Panc1 (cell line): ENCODE measurements at places on chromosomes 1 and 21. TPM values are rescaled to one million over a fixed set of nuclear protein-coding genes. Genes with fewer than 3 reads are reported as not detected.
A peak's percentile ranks its signal among the peaks of the same experiment; 100 is the strongest.

Gene TCHHL1
- not detected for total RNA-seq

Gene USH2A
- not detected for total RNA-seq

Gene JTB
- total RNA-seq: 134 TPM

Gene UBE2U
- not detected for total RNA-seq

Gene WNT9A
- 26.5 TPM for total RNA-seq

Gene CD34
- total RNA-seq: 0.15 TPM

Gene RPL11
- total RNA-seq: 865 TPM

- DNase-seq: no peak
- H3K4me3 ChIP-seq: no peak overlapping the region
- H3K27me3 ChIP-seq: peaks cover 4% of the 10 kb centered on the region; the same call in 1 of the 2 replicates
- H3K27ac ChIP-seq: no peak overlapping the region
- no peaks in the 10 kb centered on the region for H3K4me1 ChIP-seq
- no peaks in the 10 kb centered on the region for H3K36me3 ChIP-seq
These were observed 88.5 kb upstream of the ACTRT2 start for GRCh38 chr1:2932671-2933350.

GRCh38 chr1:8281843-8282509 is 35.9 kb upstream of the SLC45A1 start:
- no peaks in the 10 kb centered on the region for H3K27me3 ChIP-seq
- H3K4me3 ChIP-seq: no peak overlapping the region
- peak overlapping the region; percentile 79 for H3K27ac ChIP-seq
- no peak for DNase-seq

DNA sequence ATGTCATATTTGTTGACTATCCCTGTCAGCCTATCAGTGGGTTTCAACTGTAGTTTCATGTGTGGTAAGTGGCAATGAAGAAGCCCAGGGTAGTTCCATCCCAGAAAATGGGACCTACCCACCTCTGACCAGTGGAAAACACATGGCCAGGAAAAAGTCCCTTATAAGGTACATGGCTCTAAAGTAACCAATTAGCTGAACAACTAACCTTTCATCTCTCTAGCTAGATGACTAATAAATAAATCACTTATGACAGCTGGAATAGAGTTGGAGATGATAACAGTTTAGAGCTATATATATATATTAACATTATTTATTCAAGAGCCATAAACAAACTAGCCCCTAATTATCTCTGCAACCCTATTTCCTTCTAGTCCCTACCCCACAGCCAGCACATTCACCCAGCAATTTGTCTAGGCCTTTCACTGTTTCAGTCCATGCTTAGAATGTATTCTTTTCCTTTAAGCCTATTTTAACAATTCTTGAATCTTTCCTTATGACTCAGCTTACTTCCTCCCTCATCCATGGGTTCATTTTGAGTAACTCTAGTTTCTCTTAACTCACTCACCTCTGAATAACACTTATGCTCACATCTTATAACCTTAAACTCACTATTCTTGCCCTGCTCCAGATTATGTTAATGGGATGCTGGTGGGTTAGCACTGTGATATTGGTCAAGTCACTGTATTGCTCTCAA is 83.7 kb downstream of the TNFSF18 start:
- H3K27me3 ChIP-seq: no peaks in the 10 kb centered on the region
- no peak overlapping the region for H3K4me3 ChIP-seq
- no peaks in the 10 kb centered on the region for H3K36me3 ChIP-seq

DNA sequence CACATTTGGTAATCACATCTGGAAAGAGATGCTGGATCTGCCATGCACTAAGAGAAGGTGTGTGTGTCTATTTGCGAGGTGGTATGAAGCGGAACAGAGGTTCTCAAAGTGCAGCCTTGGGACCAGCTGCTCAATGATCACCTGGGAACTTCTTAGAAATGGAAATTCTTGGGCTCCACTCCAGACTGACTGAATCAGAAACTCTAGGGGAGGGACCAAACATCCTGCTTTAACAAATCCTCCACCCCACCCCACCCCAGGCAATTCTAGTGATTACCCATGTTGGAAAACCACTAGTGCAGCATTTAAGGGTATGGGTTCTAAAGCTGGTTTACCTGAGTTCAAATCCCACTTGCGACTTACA is 143.9 kb upstream of the JUN start:
- no peak overlapping the region for H3K27ac ChIP-seq
- H3K36me3 ChIP-seq: no peaks in the 10 kb centered on the region
- no peaks in the 10 kb centered on the region for H3K27me3 ChIP-seq
- H3K4me3 ChIP-seq: no peak overlapping the region
- peaks cover 3% of the 10 kb centered on the region; the same call in 1 of the 2 replicates for H3K4me1 ChIP-seq

GRCh38 chr1:192474080-192474683 is 101.4 kb upstream of the RGS1 start:
- H3K27ac ChIP-seq: no peak overlapping the region
- H3K4me1 ChIP-seq: no peaks in the 10 kb centered on the region
- no peaks in the 10 kb centered on the region for H3K36me3 ChIP-seq
- H3K4me3 ChIP-seq: no peak overlapping the region
- H3K27me3 ChIP-seq: peaks cover 4% of the 10 kb centered on the region

DNA sequence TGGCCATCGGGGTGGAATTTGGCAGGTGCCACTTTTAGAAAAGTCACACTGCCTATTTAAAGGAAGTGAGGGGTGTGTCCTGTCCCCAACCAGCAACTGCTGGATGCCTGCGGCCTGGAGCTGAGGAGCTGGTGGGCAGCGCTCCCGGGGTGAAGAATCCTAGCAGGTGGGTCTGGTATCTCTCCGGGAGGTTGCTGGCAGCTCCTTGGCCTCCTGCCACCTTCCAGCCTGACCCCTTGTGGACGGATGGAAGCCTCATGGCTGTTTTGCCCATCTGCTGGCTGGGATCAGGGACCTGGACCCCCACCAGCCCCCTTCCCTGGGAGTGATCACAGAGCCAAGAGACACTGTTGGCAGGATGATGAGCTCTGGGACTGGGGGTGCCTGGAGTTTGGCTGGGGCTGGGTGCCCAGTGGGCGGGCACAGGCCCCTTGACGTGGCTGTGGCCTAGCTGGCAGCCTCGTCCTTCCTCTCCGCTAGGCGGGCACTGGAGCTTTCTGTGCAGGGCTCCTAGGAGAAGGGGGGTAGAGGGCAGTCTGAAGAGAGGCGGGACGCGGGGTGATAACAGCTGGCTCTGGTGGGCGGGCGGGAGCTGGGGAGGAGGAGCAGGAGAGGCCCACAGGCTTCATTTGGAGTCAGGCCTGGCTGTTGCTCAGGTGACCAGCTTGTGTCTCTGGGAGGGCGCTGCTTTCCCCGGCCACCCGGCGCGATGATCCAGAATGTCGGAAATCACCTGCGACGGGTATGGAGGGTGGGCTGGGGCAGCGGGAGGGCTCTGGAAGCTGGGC is at the start of gene ACOT11:
Gene ACOT11, plus strand, starts transcription at position 628 of the 788 bp plus-strand sequence. Its CDS starts 82 bp downstream, at position 710.
- no peaks in the 10 kb centered on the region for H3K36me3 ChIP-seq
- DNase-seq: no peak
- no peak within 1 kb of the TSS for H3K4me3 ChIP-seq
- no peak within 1 kb of the TSS for H3K27ac ChIP-seq
- H3K4me1 ChIP-seq: no peaks in the 10 kb centered on the region

- DNase-seq: no peak
- no peaks in the 10 kb centered on the region for H3K27me3 ChIP-seq
- H3K36me3 ChIP-seq: no peaks in the 10 kb centered on the region
- no peak overlapping the region for H3K4me3 ChIP-seq
- no peaks in the 10 kb centered on the region for H3K4me1 ChIP-seq
These were observed 54.1 kb downstream of the RUNX1 start for GRCh38 chr21:34994766-34995631.

GRCh38 chr1:41532206-41532975 is 47.9 kb upstream of the EDN2 start:
- H3K4me3 ChIP-seq: no peak overlapping the region
- H3K4me1 ChIP-seq: no peaks in the 10 kb centered on the region
- no peak overlapping the region for H3K27ac ChIP-seq
- no peak for DNase-seq
- H3K36me3 ChIP-seq: no peaks in the 10 kb centered on the region
- no peaks in the 10 kb centered on the region; the same call in 1 of the 2 replicates for H3K27me3 ChIP-seq

DNA sequence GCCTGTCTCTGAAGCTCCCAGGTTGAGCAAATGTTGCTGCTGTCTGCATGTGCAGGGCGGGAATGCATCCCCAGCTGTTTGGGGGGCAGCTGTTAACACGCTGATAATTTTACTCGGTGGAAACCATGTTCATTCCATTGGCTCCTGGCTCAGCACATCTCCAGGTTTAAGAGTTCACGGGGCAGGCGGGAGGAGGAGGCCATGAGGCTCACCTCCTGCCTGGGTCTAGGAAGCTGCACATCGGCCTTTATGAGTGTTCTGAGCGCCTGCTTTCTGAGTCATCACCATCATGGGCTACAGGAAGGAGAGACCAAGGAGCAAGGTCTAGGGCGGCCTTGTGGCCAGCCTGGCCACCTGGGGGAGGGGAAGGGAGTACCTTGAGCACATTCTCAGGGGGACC is 29.7 kb downstream of the AJAP1 start:
- DNase-seq: no peak
- no peak overlapping the region for H3K27ac ChIP-seq
- H3K27me3 ChIP-seq: no peaks in the 10 kb centered on the region; the same call in 1 of the 2 replicates
- no peaks in the 10 kb centered on the region for H3K36me3 ChIP-seq
- no peak overlapping the region for H3K4me3 ChIP-seq

GRCh38 chr1:21909286-21909759 is 27.8 kb downstream of the HSPG2 start:
- no peaks in the 10 kb centered on the region for H3K27me3 ChIP-seq
- peak overlapping the region; percentile 72 for H3K27ac ChIP-seq
- H3K4me1 ChIP-seq: peaks cover 52% of the 10 kb centered on the region
- no peak overlapping the region for H3K4me3 ChIP-seq
- no peaks in the 10 kb centered on the region for H3K36me3 ChIP-seq

DNA sequence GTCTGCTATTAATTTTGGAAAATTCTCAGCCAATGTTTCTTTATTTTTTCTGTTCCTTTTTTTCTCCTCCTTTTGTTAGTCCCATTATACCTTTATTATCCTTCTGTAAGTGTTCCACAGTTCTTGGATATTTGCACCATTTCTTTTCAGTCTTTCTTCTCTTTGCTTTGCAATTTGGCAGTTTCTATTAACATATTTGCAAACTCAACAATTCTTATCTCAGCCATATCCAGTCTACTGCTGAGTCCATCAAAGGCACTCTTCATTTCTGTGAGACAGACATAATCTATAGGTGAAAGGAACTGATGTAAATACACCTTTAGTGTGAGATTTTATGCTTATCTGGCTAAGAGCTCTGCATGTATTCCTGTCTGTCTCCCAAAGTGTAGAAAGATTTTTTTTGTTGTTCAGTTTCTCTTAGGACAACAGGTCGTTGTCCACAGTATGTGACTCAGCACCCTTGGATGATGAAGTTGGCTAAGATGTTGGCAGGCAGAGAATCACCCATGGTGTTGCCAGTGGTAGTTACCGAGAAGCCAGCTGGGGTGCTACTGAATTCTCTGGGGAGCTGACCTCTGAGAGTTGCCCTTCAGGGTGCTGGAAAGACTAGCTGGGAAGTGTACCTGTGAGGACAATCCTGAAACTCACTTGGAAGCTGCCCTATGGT is 38.4 kb downstream of the LEPR start:
- no peak overlapping the region for H3K27ac ChIP-seq
- H3K4me3 ChIP-seq: no peak overlapping the region
- DNase-seq: no peak
- H3K4me1 ChIP-seq: no peaks in the 10 kb centered on the region

- no peaks in the 10 kb centered on the region for H3K27me3 ChIP-seq
- H3K36me3 ChIP-seq: no peaks in the 10 kb centered on the region
- no peak overlapping the region for H3K4me3 ChIP-seq
- H3K27ac ChIP-seq: no peak overlapping the region
These were observed 241.2 kb downstream of the PTBP2 start for GRCh38 chr1:96962751-96963211.

GRCh38 chr1:201681375-201681774 is 142.4 kb downstream of the NAV1 start:
- no peak for DNase-seq
- H3K27ac ChIP-seq: no peak overlapping the region
- no peaks in the 10 kb centered on the region for H3K36me3 ChIP-seq
- H3K27me3 ChIP-seq: no peaks in the 10 kb centered on the region

DNA sequence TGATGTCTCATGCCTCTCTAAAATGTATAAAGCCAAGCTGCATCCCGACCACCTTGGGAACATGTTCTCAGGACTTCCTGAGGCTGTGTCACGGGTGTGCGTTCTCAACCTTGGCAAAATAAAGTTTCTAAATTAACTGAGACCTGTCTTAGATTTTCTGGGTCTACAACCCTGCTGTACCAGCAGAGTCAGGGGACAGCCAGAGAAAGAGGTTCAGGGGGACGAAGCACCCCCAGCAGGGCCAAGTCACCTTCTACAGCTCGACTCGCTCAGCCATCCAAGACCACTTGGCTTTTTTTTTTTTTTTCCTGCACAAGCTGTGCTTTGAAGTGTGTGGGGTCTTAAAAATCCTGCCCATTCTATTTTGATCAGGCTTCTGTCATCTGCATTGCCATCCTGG is 28.5 kb upstream of the PDE9A start:
- no peak overlapping the region for H3K4me3 ChIP-seq
- no peaks in the 10 kb centered on the region for H3K27me3 ChIP-seq
- no peak overlapping the region for H3K27ac ChIP-seq
- no peaks in the 10 kb centered on the region for H3K36me3 ChIP-seq

DNA sequence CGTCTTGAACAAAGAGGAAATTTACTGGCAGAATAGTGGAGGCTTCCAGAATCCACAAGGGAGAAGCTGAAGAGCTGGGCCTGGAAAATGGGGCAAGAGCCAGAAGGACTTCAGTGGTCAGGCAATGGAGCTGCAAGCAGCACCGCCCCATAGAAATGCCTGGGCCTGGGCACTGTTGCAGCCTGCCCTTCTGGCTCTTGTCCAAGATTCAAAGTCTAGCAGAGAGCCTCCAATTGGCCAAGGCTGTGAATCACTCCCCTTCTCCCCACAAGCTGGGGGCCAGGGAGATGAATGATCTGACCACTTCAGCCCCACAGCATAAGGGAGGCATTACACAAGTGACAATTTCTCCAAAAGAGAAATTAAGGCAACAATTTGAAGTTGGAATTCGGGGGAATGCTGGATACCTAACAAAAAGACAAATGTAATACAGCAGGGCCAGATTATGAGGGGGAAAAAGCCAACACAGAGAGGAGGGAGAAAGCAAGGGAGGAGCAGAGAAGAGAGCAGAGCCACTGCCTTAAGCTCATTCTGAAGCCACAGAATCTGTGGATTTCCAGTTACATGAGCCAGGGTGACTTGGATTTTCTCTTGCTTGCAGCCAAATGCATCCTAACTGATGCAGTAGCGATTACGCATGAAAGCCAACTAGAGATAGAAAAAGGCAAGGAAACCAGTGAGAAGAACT is 80.3 kb downstream of the LRIG2 start:
- H3K4me3 ChIP-seq: no peak overlapping the region
- H3K36me3 ChIP-seq: no peaks in the 10 kb centered on the region
- DNase-seq: no peak
- no peaks in the 10 kb centered on the region for H3K4me1 ChIP-seq
- no peaks in the 10 kb centered on the region for H3K27me3 ChIP-seq

- no peak overlapping the region for H3K4me3 ChIP-seq
- H3K27me3 ChIP-seq: peaks cover 9% of the 10 kb centered on the region
- DNase-seq: no peak
- no peaks in the 10 kb centered on the region for H3K36me3 ChIP-seq
- no peaks in the 10 kb centered on the region for H3K4me1 ChIP-seq
These were observed 74.1 kb upstream of the ACTRT2 start for GRCh38 chr1:2946999-2947690.

DNA sequence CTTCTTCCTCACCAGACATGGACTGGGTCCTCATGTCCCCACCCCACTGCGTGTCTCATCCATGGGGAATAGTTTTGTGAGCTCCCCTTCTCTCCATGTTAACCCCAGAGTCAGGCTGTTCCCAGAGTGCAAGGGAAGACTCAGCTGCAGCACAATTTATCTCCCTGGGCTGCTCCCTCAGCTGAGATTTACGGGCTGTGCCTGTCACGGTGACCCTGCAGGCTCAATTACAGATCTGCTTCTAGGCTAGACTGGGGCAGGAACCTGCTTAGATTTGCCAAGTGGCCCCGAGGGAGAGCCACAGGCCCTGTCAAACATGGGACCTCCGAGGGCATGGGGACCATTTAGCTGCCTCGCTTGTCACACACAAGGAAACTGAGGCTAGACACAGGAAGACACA is 37.8 kb downstream of the CDCP2 start:
- H3K4me3 ChIP-seq: no peak overlapping the region
- no peaks in the 10 kb centered on the region for H3K27me3 ChIP-seq
- no peak overlapping the region for H3K27ac ChIP-seq
